ENCODE measurements at places on chromosomes 4 and X. TPM values are rescaled to one million over a fixed set of nuclear protein-coding genes. Genes with fewer than 3 reads are reported as not detected.

DNA sequence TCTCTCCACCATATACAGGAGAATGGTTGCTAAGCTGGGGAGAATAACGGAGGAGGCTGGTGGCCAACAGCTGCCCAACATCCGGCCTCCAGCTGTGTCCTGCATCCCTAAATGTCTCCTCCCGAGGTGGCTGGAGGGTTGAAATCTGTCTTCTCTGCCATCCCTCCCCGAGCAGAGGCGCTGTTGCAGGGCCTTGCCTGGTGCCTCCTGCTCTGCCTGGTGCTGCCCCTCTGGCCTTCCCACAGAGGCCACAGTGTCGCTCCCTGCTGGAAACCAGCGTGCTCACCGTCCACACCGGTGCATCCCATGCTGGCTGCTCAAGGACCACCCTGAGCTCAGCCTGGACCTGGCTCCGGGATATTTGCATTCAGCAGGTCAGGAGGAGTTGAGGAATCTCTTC, 115.2 kb downstream of the ENPP6 start:
- no peak for DNase-seq

- no peak for DNase-seq
Measured at GRCh38 chr4:128859887-128860677, 50.6 kb downstream of the JADE1 start.

GRCh38 chrX:120781403-120781802, 94.3 kb downstream of the CT47B1 start:
- peak; percentile 62 for DNase-seq

GRCh38 chr4:98516042-98516440, 142.4 kb downstream of the TSPAN5 start:
- DNase-seq: peak; percentile 90

GRCh38 chrX:13404364-13404763, 84.5 kb upstream of the ATXN3L start:
- DNase-seq: no peak

DNA sequence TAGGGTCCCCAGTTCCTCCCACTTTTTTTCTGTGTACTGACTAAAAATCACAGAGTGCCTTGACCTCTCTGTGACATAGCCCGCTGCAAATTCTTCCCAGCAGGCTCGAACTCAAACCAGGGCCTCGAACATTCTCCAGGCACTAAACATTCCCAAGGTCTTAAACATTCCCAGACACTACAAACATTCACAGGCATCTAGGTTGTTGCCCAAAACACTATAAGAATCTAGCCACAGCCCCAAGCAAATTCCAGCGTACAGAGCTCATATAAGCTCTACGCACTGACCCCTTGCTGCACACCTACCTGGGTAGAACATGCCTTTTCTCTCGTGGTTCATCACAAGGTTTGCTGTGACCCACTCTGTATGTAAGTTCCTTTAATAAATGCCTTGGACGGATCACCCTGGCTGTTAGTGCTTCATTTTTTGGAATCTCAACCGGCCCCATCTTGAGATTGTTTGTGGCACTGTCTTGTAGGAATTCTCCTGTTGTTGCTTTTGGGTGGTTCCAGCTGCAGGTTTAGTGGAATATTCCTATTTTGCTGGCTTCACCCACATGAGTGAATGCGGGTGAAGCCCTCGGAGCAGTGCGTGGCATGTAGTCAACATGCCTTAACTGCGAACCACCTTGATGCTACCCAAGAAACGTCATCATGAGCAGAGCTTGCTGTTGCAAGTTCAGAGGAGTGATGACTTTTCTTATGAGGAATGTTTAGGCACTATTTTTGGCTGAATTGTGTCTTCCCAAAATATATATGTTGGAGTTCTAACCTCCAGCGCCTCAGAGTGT, 230.0 kb downstream of the HS3ST1 start:
- no peak for DNase-seq

- DNase-seq: peak; percentile 92
Measured at GRCh38 chrX:115344885-115345614, 55.5 kb downstream of the LUZP4 start.

GRCh38 chr4:53016099-53016820, 154.1 kb downstream of the RASL11B start:
- DNase-seq: no peak

GRCh38 chrX:115561605-115562479, 868 bp downstream of the PLS3 start:
- DNase-seq: peak; percentile 38

GRCh38 chr4:149426461-149426860, 389.2 kb downstream of the IQCM start:
- peak; percentile 46 for DNase-seq

CCDC110 gene
- not detected for total RNA-seq

MAMLD1 gene
- total RNA-seq: 1.7 TPM

MAGEA2 gene
- 87.1 TPM for total RNA-seq

FGFR3 gene
- 1.6 TPM for total RNA-seq

All from HT1080 (cell line).